NCI-H460 (cell line): ENCODE measurements at places on chromosomes 5 and 9.

DNA sequence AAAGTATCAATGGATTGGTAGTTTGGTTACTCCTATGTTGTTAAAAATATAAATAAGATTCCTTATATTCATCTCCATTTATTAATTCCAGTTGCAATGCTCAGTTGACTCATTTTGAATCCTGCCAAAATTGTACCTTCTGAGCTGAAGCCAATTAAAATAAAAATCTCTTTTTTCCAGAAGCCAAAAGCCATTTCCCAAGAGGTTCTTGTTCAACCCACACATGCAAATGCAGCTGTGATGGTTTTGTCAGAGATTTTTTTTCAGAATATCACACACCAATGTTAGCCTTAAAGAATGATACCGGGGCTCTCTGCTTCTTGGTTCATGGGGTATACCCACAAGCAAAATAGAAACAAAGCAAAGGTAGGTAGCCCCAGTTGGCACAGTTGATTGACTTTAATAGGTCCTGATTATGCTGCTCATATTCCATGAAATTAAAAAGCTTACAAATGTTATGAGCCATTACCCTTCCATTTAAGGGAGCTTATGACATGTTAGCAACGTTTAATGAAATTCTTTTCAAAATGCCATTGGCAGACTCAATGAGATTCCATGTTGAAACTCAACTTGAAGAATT is 208.0 kb downstream of the SGCD start:
- no peak for DNase-seq

DNA sequence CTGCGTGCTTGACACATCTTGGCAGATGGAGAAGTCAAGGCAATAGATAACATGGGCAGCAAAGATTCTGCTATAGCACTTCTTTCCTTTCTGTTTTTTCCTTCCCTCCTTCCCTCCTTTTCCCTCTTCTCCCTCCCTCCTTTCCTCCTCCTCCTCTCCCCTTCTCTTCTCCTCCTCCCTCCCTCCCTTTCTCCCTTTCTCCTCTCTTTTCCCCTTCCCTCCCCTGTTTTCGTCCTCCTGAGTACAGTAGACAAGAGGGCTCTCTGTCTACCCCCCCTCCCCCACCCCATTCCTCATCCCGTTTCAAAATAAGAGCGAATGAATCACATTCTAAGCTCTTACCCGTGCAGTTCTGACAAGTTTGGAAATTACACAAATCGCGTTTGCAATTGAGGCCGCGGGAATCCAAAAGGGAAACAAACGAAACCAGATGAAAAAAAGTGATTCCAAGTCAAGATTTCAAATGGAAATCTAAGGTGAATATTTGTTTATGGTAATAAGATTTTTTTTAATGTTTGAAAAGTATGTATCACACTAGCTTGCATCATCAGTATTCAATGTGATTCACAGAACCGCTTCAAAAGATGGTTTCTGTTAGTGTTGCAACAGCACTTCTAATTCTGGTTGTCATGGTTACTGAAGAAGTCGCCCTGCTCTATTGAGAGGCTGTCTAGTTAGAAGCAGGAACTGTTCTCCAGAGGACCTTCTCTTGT is 1.3 kb downstream of the NIM1K start:
- DNase-seq, result peak; percentile 20

GRCh38 chr9:130478736-130479575 is 34.2 kb downstream of the ASS1 start:
- DNase-seq, result no peak

DNA sequence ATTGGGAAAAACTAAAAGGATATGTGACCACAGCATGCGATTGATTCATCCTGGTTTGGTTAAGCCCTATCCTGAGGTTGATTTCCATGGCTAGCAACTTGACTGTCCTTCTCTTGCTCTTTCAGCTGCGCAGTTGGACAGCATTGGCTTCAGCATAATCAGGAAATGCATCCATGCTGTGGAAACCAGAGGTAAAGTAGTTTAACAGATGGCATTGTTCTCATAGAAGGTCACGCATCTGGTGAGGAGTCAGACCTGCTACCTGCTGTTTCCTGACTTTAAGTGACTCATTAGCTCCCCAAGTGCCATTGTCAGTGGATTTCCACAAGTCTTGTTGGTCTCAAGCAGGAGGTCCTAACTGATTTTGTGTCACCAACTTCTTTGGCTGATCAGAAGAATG is 266.9 kb downstream of the ARHGAP26 start:
- no peak for DNase-seq
